ENCODE measurements at places on chromosomes 11 and 22. TPM values are rescaled to one million over a fixed set of nuclear protein-coding genes. Genes with fewer than 3 reads are reported as not detected.

The RBMXL2 gene
- not detected for total RNA-seq

The SLC22A6 gene
- total RNA-seq, result not detected

The PHOX2A gene
- total RNA-seq, result not detected

The MUC2 gene
- not detected for total RNA-seq

The IRAG1 gene
- total RNA-seq, result 25.7 TPM

The GRAMD1B gene
- total RNA-seq, result 0.26 TPM

The VPREB1 gene
- total RNA-seq, result not detected

The MOGAT2 gene
- total RNA-seq, result not detected

The TMEM138 gene
- total RNA-seq, result 20.0 TPM

The KRTAP5-9 gene
- not detected for total RNA-seq

The ROM1 gene
- total RNA-seq, result 9.9 TPM

The SLC22A8 gene
- not detected for total RNA-seq

The RBM4 gene
- total RNA-seq, result 105 TPM

The OR8D4 gene
- total RNA-seq, result not detected

The GPR83 gene
- not detected for total RNA-seq

The MS4A3 gene
- total RNA-seq, result not detected

The SCN3B gene
- total RNA-seq, result under 0.01 TPM

The CENPM gene
- total RNA-seq, result 11.6 TPM

The ALDH3B1 gene
- total RNA-seq, result 24.9 TPM

The ST14 gene
- under 0.01 TPM for total RNA-seq

The AIFM3 gene
- 1.3 TPM for total RNA-seq

The PLXNB2 gene
- 130 TPM for total RNA-seq

The HPX gene
- total RNA-seq, result 0.83 TPM

The PKP3 gene
- 0.83 TPM for total RNA-seq

The MPZL3 gene
- total RNA-seq, result 0.33 TPM

The IGF2 gene
- total RNA-seq, result 0.17 TPM

The CCDC81 gene
- total RNA-seq, result 0.66 TPM

The APIP gene
- total RNA-seq, result 23.1 TPM

The CEP57 gene
- 55.8 TPM for total RNA-seq

The ANO1 gene
- 0.26 TPM for total RNA-seq

The POU2F3 gene
- not detected for total RNA-seq

The OR6A2 gene
- under 0.01 TPM for total RNA-seq

The PDGFD gene
- 1.3 TPM for total RNA-seq

The DEFB131B gene
- not detected for total RNA-seq

The KDM2A gene
- 42.6 TPM for total RNA-seq

The OR10D3 gene
- not detected for total RNA-seq

The SYT7 gene
- total RNA-seq, result 9.2 TPM

The KLHDC7B gene
- 0.51 TPM for total RNA-seq

The OTOG gene
- not detected for total RNA-seq

The OR51I1 gene
- total RNA-seq, result 0.26 TPM

The SSH3 gene
- total RNA-seq, result 11.3 TPM

The CRYBB3 gene
- not detected for total RNA-seq

The MMP12 gene
- total RNA-seq, result 0.83 TPM

The LINC01488 gene
- not detected for total RNA-seq

The PI4KA gene
- total RNA-seq, result 32.9 TPM

The OR52I1 gene
- not detected for total RNA-seq
